CD4-positive, alpha-beta T cell treated with Interleukin-1 beta for 1 hour (primary cell): ENCODE measurements at places on chromosomes 2 and 18.

DNA sequence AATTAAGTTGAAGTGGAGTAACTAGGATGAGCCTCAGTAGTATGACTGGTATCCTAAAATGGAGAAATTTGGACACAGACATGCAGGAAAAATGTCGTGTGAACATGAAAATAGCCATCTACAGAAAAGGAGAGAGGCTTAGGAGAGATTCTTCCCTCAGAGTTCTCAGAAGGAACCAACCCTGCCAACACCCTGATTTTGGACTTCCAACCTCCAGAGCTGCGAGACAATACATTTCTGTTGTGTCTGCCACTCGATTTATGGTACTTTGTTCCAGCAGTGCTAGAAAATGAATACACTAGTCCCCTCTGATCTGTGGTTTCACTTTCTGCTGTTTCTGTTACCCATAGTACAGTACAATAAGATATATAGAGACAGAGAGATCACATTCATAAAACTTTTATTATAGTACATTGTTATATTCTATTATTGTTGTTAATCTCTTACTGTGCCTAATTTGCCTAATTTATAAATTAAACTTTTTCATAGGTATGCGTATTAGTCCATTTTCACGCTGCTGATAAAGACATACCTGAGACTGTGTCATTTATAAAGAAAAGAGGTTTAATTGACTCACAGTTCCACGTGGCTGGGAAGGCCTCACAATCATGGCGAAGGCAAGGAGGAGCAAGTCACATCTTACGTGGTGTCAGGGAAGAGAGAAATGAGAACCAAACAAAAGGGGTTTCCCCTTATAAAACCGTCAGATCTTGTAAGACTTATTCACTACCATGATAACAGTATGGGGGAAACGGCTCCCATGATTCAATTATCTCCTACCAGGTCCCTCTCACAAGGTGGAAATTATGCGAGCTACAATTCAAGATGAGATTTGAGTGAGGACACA, 41.3 kb downstream of the PLEKHA3 start:
- DNase-seq = peak; percentile 8

GRCh38 chr18:3035635-3036034, 22.7 kb upstream of the LPIN2 start:
- no peak for DNase-seq

DNA sequence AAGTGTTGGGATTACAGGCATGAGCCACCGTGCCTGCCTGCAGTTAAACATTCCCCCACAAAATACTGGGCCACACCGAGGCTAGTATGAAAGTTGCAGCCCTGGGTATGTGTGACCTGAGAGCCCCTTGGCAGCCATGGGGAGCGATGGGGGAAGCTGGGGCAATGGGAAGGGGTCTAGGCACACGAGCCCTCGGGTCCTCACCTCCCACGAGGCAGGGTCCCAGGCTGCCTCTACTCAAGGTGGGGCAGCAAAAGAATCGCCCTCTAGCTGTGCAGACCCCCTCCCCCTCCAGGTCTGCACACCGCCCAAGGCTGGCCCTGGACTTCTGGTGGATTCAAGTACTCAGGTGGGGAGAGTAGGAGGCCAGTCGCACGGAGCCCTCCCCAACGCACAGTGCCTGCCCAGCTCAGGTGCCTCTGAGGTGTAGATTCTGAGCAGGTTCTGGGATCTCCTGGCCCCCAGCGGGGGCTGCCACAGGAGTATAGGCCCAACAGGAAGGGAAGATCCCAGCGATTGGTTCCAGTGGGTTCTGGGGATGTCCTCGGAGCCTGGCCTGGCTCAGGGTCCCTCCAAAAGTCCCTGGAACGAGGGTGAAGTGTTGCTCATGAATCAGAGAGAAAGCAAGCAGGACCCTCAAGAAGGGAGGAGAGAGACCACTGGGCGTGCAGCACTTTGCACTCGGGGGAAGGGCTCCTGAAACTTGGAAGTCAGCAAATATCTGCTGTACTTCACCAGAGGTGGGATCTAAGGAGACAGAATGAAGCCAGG, 2.6 kb downstream of the GPR35 start:
- no peak for DNase-seq

DNA sequence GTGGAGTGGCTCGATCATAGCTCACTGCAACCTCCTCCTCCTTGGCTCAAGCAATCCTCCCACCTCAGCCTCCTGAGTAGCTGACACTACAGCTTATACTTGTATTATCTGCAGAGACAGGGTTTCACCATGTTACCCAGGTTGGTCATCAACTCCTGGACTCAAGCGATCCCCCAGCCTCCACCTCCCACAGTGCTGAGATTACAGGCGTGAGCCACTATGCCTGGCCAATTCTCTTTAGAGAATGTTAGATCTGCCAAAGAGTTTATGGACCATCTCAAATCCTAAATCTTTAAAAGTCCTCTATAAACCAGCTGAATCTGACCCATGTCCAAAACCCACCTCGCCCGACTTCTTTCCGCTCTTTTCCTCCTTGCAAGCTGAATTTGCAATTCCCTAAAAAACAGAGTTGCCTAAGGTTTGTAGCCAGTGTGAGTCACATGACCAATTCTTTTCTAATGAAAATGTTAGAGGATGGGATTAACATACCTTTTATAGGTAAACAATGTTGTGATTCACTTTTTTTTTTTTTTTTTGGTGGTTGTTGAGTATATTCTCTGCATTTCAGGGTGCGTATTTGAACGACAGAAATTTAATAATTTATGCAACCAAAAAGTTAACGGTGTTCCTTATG, 2.4 kb upstream of the PMAIP1 start:
- no peak for DNase-seq

DNA sequence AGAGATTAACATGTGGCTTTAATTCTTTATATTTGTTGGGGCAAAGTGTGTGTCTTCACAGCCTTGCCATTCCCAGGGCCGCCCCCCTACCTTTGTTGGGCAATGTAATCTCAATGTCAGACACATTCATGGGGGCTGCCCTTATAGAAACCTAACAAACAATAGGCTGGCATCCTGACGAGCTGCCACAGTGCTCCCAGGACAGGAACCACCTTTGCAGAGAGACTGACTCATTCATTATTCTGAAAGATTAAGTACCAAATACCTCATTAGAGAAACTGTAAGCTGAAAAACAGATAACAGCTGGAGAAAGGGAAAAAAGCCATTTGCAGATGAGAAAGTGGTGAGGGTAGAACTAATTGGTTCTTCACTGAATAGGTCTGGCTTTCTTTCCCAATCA, 1587.5 kb upstream of the PIK3C3 start:
- no peak for DNase-seq

GRCh38 chr2:48529676-48530032, 300 bp upstream of the STON1 start:
- no peak for DNase-seq

- DNase-seq = no peak
Measured at GRCh38 chr2:317501-318424, 29.9 kb upstream of the ALKAL2 start.

DNA sequence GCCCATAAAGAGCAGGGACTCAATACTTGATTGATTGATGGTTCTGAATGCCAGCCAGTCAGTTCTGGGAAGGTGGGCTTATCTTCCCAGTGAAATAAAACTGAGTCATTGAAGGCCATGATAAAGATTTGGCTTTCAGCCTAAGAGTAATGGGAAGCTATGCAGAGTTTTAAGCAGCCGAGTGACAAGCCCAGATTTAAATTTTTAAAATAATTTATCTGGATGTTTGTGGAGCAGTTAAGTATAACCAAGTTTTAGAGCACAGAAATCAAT, 122.8 kb downstream of the RAPGEF4 start:
- no peak for DNase-seq

DNA sequence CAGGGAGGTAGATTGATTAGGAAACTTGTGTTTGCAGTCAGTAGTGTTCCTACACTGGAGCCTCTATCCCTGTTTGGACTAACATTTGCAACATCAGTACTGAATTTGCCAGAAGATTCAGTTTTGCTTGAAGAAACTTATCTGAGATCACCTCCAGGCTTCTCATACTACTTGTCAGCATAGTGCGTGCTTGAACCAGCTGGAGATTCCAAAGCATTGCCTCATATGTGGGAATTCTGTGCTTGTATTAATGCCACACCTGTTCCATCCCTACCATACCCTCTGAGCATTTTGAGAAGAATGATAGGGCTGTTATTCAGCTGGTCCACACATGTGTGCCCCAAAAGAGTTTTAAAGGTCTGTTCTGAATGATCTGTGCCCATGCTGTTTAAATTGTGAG, 148.7 kb downstream of the RAPGEF4 start:
- no peak for DNase-seq

- DNase-seq = no peak
Measured at GRCh38 chr2:120405759-120406099, 59.8 kb downstream of the INHBB start.

- DNase-seq = no peak
Measured at GRCh38 chr18:63905361-63905760, 2.4 kb upstream of the SERPINB10 start.

DNA sequence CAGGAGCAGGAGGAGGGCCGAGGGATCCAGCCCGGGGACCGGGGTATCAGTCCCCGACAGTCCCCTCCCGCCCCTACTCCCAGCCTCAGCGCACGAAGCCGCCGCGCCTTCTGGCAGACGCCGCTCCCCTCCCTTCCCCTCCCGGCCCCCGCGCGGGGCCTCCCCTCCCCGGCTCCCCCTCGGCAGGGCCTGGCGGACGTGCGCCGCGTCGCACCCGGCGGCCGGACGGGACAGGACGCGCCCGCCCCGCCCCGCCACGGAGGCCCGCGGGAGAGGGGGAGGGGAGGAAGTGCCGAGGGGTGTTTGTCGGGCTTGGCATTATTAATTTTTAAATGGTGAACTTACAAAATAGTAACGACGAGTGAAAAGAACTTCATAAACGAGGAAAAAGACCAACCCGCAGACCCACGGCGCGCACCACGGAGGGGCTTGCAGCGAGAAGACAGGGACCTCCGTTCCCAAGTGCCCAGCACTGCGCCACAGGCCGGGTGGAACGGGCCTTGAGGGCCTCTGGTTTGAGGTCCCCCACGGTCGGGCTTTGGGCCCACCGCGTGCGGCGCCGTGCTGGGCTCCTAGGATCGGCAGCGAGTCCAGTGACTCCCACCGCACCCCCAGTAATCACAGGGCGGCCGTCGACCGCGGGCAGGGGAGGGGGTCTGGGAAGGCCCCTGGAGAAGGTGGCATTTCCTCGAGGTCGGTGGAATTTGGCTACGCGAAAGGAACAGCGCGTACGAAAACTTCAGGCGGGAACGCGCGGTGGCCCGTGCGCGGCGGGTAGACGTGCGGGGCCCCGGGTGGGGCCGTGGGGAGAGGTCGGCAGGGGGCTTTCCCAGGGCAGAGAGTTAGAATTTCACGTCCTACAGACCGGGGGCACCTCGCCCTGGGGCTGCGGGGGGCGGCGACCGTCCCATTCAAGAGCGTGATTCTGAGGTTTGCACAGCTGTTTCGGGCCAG, 954 bp upstream of the CTDSP1 start:
- peak; percentile 81 for DNase-seq

DNA sequence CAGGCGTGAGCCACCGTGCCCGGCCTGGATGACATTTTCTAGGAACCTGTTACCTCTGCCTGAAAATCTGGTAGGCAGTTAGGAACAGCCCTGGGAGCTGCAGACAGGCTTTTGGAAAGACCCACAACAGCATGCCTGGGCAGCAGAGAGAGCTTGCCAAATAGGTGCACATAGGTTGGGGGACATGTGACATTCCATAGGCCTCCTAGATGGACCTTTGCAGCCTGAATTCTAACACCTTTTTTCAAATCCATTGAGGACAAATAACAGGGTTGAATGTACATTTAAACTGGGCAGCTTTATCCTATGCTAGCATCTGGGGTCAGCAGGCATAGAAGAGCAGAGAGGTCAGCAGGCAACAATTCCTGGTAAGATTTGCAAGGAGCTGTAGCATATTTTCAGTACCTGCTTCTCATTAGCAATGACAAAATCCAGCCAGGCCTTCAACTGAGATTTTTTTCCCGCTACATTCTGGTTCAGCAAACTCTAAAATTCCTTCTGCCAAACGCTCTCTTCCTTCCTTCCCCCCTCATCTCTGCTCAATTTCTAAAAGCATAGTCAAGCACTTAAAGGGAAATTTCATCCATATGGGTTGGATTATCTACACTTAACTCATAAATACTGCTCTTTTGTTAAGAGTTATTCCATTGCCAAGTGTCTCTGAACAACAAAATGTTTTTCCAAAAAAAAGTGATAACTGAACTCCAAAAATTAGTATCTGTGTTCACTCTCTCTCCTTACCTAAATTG, 75.2 kb downstream of the SOWAHC start:
- no peak for DNase-seq
